ENCODE measurements at places on chromosomes 11 and 22.

GRCh38 chr11:1192741-1193325 is 30.0 kb upstream of the MUC5B start:
- no peak for DNase-seq

GRCh38 chr11:94895451-94895850 is 77.9 kb downstream of the CWC15 start:
- no peak for DNase-seq

DNA sequence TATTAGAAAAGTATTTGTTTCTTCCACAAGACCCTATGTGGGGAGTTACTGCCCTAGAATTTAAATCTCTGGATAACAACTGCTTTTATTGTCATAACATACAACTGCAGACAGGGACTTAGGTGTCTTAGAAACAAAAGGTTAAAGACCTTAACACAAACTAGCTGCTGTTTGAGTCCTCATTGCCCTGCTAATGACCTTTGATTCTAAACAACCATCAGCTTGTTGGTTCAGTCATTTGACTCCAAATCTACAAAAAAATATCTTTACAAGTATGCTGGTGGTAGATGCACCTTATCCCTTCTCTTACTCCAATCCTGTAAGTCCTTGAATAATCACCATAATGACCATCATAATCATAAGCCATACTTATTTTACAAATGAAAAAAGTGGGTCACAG is 377.4 kb upstream of the PITPNB start:
- no peak for DNase-seq

DNA sequence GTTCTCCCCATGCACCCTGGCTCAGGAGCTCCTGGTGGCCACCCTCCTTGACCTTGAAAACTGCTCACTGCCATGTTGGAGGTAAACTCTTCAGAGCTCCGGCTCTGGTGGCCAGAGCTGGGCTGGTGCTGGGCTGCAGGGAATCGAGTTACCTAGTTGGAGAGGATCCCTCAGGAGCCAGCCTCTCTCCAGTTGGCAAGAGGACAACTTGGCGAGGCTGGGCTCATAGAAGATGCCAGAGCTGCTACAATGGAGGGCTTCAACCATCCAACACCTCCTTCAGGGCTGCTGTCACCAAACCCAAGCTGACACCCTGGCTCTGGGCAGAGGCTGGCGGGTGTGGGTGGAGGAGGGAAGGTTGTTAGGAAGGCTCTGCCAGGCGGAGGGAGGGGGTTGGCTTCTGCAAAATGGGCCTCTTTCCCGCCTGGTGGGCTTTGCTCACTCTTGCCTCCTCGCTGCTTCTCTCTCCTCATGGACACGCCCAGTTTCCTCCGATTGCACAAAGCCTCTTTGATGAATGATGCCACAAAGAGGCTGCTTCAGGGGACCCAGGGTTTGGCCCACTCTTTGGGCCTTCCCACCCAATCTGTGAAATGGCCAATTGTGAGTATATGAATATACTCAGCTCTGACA is 53.1 kb downstream of the THAP12 start:
- no peak for DNase-seq

GRCh38 chr11:2518983-2519340 is 74.2 kb downstream of the KCNQ1 start:
- no peak for DNase-seq

DNA sequence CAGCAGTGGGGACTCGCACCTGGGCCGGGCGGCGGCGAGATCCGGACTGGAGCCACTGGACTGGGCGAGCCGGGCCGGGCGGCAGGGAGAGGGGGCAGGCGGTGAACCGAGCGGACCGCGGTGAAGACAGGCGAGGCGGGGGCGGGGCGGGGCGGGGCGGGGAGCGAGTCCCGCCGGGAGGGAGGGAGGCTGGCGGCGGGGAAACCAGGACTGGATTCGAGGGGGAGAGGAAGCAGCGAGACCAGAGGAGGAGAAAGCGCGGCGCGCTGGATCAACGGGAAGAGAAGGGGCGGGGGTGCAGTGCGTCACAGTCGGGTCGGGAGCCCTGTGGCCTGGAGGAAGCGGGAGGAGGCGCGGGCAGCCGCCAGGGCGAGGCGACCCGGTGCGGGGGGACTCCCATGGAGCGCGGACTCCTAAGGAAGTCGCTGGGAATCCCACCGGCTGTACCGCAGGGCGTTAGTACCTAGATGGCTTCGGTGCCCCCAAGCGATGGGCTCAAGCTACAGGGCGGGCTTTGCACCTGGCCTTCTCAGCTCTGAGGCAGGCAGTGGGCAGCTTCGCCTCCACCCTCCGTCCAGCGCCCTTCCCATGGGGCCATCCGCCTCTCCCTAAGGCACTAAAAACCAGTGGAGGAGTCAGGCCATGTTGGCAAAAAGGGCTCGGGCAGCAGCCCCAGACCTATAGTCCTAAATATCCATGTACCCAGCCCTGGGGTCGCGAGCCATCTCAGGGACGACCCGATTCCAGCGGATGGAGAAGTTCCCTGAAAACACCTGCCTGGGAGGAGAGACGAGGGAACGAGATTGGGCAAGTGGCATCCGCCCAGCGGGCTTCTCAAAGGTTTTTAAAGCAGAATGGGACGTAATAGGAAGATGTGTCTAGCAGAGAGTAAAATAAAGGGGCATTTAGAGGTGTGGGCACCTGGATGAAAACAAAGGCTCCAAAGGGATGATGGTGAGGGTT is at the start of gene TMEM121B:
TMEM121B (minus strand) TSS at position 128 of the 963 bp plus-strand sequence. CDS start 233 bp downstream, outside the sequence.
- no peak for DNase-seq

DNA sequence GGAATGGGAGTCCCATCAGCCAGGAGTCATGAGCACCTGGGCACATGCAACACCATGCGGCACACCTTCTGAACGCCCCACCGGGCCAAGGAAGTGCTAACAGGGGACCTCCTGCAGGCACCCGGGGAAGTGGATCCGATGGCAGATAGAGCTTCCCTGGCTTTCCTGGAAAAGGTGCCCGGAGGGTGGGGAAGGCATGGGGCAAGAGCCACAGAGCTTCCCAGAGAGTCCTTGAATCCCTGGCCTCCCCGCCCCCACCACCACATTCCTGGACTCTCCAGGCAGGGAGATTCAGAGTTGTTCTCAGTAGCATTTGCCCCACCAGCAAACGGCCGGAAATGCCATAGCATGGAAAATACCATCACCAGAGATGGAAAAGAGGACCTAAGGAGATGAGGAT is 8.3 kb downstream of the TRIM29 start:
- DNase-seq = no peak
